Osteoblast (primary cell): ENCODE measurements at places on chromosomes 3 and 15. TPM values are rescaled to one million over a fixed set of nuclear protein-coding genes. Genes with fewer than 3 reads are reported as not detected.

Gene CHRD
- 0.29 and 0.36 TPM in 2 replicates for total RNA-seq

Gene FAM81A
- 0.29 and 0.72 TPM in 2 replicates for total RNA-seq

Gene LRRC31
- not detected in 2 replicates for total RNA-seq

Gene PXK
- total RNA-seq: 77.4 and 87.8 TPM in 2 replicates
